Thoracic aorta (tissue), 2 donors: ENCODE measurements at places on chromosomes 5 and 9. TPM values are rescaled to one million over a fixed set of nuclear protein-coding genes. Genes with fewer than 3 reads are reported as not detected.
A peak's percentile ranks its signal among the peaks of the same experiment; 100 is the strongest.

GRCh38 chr5:11904265-11904906 is at the start of gene CTNND2:
CTNND2 (minus strand) TSS chr5:11904446; CDS start chr5:11903853, 593 bp downstream.
- no peak within 1 kb of the TSS for H3K27ac ChIP-seq
- DNase-seq: no peak
- no peaks in the 10 kb centered on the region for H3K36me3 ChIP-seq
- no peaks in the 10 kb centered on the region for H3K27me3 ChIP-seq

- H3K36me3 ChIP-seq: no peaks in the 10 kb centered on the region
- DNase-seq: no peak
- H3K27me3 ChIP-seq: no peaks in the 10 kb centered on the region
- H3K4me1 ChIP-seq: no peaks in the 10 kb centered on the region
- H3K4me3 ChIP-seq: no peak overlapping the region
- H3K27ac ChIP-seq: no peak overlapping the region
Observed at GRCh38 chr9:130399768-130400167, 45.0 kb upstream of the ASS1 start.

- no peak for DNase-seq
- no peak overlapping the region for H3K27ac ChIP-seq
- no peaks in the 10 kb centered on the region for H3K27me3 ChIP-seq
Observed at GRCh38 chr9:121564504-121565260, 65.0 kb upstream of the GGTA1 start.

CORO2A gene
- 3.1 TPM for total RNA-seq

TMEM171 gene
- not detected for total RNA-seq

- H3K36me3 ChIP-seq: no peaks in the 10 kb centered on the region
- H3K27ac ChIP-seq: no peak overlapping the region
- DNase-seq: no peak
- H3K4me1 ChIP-seq: no peaks in the 10 kb centered on the region
Observed at GRCh38 chr5:146781157-146781556, 97.4 kb downstream of the PPP2R2B start.

PDZD2 gene
- total RNA-seq: 4.5 TPM

CDH10 gene
- total RNA-seq: 0.35 TPM

DNA sequence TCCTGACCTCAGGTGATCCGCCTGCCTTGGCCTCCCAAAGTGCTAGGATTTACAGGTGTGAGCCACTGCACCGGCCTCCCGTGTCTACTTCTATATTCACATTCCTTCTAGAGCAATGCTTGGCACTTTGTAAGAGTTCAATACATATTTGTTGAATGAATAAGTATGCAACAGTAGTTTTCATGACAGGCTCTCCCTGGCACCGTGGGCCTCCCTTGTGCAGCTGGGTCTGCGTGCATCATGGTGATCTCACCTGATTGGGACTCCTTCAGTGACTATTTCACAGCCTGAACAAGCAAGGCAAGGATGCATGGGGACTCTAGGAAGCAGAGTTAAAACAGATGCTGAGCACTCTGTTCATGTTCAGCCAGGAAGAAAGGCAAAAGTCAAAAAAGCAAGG is 6.8 kb upstream of the ZBTB34 start:
- DNase-seq: no peak
- no peaks in the 10 kb centered on the region for H3K27me3 ChIP-seq
- no peaks in the 10 kb centered on the region for H3K36me3 ChIP-seq
- no peak overlapping the region for H3K4me3 ChIP-seq
- peaks cover 4% of the 10 kb centered on the region for H3K4me1 ChIP-seq

DNA sequence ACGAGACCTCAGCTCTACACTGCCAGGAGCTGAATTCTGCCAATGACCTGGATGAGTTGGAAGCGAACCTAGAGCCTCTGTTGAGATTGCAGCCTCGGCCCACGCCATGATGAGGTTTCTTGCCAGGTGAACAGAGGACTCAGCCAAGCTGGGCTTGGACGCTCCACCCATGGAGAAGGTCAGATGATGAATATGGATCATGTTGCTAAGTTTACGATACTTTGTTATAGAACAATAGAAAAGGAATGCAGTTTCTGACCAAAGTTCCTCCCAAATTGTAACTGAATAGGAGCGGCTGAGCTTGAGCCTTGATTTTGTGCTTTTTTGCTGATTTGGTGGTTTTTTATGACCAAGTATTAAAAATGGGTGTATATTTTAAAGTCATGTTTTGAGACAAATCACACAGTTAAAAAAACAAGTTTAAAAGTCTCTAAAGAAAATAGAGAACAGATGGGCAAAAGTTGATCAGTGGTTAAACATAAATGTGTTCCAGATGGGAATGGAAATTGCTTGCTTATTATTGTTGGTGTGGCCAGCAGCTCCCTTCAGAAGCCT is 32.9 kb downstream of the ROPN1L start:
- H3K27ac ChIP-seq: no peak overlapping the region
- no peak for DNase-seq
- no peaks in the 10 kb centered on the region for H3K4me1 ChIP-seq
- H3K4me3 ChIP-seq: no peak overlapping the region
- H3K27me3 ChIP-seq: no peaks in the 10 kb centered on the region

DNA sequence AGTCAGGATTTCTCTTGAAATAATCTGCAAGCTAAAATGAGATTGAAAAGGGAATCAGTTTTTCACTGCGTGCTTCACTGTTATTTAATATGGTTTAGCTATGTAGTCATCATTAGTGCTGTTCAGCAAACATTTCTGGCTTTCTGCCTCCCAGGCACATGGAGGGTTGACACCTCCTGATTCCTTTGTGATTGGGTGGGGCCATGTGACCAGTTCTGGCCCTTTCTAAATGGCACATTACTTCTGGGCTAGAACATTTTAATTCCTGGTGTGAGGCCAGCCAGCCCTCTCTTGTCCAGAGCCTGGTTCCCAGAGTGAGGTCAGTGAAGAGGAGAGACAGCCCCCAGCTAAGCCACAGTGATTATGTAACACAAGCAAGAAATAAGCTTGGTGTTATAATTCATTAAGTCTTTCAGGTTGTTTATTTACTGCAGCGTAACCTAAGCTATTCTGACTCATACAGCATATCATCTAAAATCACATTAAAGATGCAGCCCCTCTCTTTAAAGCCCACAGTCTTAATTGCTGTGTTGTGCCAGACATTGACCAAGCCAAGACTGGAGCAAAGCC is 17.4 kb upstream of the ARSI start:
- peak; percentile 28 for DNase-seq
- no peaks in the 10 kb centered on the region for H3K4me1 ChIP-seq
- no peaks in the 10 kb centered on the region for H3K27me3 ChIP-seq
- no peaks in the 10 kb centered on the region for H3K36me3 ChIP-seq

- H3K27me3 ChIP-seq: no peaks in the 10 kb centered on the region
- H3K4me3 ChIP-seq: no peak overlapping the region
- no peaks in the 10 kb centered on the region for H3K4me1 ChIP-seq
- DNase-seq: no peak
- no peaks in the 10 kb centered on the region for H3K36me3 ChIP-seq
Observed at GRCh38 chr5:94223235-94223634, 395.2 kb downstream of the KIAA0825 start.

SEMA5A gene
- total RNA-seq: 13.3 TPM
